ENCODE measurements at places on chromosomes 6 and 20.

DNA sequence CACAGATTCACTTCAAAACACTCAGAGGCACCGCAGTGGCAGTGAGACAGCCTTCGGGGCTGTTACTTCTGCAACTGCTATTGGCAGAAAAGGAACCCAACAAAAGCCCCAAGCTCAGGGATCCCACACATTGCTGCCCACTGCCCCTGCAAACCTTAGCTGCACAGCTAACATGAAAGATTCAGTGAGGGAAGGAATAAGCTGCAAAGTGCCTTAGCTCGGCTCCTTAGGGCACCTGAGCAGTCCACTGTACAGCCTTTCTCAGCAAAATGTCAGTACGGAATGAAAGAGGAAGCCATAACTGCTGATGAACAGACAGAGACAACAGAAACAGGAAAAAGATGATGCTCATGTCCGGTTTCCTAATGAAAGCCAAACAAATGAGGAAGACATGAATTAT is 179.7 kb upstream of the SHLD1 start:
- DNase-seq = no peak

- DNase-seq = no peak
These were observed 165.2 kb downstream of the BCAS1 start for GRCh38 chr20:53905019-53905819.

DNA sequence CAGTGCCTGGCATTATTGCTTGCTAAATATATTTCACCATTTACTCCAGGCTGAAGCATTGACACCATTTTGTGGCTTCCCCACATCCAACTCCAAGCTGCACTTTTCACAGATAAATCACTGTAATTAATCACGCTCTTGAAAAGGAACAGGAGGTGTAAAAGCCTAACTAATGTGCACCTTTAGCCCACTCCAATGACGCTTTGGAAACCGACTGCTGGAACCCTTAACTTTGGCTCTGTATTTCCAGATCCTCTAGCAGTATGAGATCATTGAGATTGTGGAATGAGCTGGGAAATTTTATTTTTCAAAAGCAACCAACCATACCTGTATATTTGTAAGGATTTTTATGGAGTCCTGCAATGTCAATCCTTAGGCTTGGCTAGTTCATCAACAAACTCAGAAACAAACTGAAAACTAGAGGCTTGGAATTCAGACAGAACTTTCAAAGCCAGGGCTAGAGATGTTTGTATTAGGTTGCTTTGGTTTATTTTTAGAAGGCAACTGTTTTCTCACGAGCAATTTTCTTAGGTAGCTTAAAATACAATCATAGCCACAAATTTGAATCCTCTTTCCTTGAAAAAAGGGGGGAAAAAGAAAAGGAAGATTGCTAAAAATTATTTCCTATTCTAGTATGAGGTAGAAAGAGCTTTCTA is 52.8 kb upstream of the UTRN start:
- DNase-seq = no peak

DNA sequence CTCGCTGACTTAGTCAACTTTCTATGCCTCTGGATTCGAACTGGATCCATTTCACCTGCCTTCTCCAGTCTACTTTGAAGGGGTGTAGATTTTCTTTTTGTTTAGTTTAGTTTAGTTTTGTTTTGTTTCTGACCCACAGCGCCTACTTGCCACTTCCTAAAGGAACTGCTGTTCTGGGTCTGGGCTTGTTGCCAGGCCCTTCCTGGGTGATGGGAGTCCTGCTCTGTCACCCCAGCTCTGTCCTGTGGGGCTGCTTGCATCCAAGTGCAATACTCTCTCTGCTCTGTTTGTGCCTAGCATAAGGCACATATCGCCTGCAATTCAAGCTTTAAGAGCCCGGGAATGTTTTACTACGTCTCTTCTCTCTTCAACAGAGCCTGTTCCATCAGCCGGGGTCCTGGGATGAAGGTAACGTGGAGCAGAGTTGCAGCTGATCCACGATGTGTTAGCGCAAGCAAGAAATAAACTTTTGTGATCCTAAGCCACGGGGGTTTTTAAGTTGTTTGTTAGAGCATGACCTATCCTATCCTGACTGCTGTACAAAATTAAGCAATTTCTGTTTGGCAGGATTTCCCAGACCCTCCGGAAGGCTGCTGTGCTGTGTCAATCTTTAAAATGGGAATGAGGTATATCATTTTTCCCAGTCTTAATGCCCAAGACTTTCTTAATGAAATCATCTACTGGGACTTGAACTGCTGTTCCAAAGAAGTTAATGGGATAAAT is 30.9 kb upstream of the TAGAP start:
- no peak for DNase-seq

GRCh38 chr6:134060491-134061106 is 8.2 kb upstream of the SLC2A12 start:
- DNase-seq = no peak

All from hypothalamus (tissue), 51 donors.